Testis (tissue), 5 donors: ENCODE measurements at places on chromosomes 2 and 18.

DNA sequence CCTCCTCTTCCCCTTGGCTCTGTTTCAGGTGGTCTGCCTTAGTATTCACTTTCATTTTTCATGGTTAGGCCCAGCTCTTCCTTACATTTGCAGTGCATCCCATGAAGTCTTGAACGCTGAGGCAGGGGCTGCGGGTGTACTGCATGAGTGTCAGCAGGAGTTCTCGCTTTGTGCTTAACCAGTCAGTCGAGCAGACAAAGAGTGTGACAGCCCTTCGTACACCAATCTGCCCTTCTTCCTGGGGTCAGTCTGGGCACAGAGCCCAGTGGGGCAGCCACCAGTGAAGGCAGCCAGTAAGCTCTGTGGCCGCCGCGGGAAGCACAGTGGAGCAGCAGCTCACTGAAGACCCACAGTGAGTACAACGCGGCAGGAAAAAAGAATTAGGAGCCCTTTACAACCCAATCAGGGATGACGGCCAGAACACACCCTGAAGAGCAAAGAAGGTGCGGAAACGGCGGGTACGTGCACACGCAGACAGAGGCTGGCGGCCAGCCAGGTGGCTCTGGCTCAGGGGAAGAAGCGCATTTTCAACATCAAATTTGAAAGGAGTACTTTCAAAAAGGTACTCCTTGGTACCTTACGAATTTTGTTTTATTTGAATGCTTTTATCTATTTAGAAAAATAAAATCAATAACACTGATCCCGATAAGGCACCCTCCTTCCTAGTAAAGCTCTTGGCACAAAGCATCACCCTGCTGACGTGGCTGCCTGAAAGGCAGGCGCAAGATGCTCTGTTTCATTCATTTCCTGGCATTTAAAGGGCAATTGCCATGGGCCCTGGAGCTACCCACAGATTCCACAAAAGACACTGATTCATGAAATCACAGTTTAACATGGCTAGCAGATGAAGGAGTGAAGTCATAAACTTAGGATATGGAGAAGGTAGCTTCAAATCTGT, 47.0 kb upstream of the SEMA4C start:
- DNase-seq = no peak

- no peak for DNase-seq
Measured at GRCh38 chr2:25018681-25019080, 23.2 kb upstream of the EFR3B start.

DNA sequence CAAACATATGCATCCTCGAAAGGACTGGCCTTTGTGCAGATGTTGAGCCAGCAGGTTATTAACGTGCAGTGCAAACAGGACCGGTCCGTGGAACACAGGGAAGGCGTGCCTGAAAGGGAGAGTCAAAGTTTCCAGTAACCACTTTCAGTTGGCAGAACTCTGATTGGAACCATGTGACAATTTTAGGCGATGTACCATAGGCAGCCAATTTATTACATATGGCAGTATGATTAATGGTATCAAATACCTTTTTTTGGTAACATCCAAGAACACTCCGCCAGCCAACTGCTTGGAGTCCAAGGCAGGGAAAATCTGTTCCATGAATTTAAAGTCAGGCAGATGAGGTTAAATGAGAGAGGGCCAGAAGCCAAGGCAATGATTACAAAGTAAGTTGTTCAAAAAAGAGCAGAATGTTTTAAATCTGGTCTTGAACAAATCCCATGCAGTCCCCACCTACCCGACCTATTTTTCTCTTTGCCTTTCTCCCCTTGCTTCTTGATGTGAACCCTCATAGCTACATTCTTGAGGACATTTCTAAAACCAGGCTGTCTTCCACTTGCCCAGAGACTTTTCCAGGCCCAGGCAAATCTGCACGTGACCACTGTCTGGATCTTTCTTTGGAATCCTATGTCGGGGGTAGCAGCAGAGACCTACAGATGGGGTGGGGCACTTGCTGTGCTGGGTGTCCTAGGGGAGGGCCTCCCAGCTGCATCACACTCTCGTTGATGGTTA, 351.7 kb downstream of the HRH4 start:
- no peak for DNase-seq

- no peak for DNase-seq
Measured at GRCh38 chr18:36608107-36608506, 220.7 kb downstream of the TPGS2 start.

DNA sequence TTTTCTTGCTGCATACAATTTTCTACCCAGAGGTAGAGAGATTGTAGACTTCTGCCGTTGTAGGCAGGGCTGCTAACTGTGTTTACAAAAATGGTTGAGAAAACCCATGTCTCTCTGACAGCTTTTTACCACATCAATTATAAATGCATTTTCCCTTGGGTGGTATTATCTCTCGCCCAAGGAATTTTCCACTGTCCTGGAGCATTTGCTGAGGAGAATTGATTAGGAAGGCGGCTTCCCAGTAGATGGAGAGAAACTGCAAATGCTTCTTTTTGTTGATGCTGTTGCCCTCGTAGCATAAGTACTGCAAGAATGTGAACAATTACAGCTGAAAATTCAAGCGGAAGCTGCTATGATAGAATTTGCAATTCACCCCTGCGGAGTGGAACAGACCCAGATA, 1007.7 kb upstream of the KLHL29 start:
- no peak for DNase-seq

DNA sequence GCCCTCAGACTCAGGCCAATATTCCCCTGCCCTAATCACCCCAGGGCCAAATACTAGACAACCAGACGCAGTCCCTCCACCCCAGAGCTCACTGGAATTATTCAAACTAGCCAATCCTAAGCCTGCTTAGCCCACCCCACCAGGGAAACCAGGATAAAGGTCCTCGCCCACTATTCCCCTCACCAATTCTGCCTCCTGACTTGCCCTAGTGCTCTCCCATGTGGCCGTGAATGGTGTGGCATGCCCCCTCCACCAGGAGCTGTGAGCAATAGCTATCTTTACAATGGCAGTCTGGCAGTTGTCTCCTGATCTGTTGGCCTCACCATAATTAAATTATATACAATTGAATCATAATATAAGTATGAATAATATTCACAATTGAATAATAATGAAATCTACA, 42.3 kb downstream of the FAM124B start:
- no peak for DNase-seq

- DNase-seq = no peak
Measured at GRCh38 chr2:163703386-163703785, 32.4 kb downstream of the FIGN start.
